ENCODE measurements at places on chromosomes 16 and 17. TPM values are rescaled to one million over a fixed set of nuclear protein-coding genes. Genes with fewer than 3 reads are reported as not detected.

The SDR42E2 gene
- total RNA-seq = 0.08 TPM

The PYY gene
- not detected for total RNA-seq

The RND2 gene
- total RNA-seq = 0.82 TPM

The MT1E gene
- total RNA-seq = 148 TPM

The TM4SF5 gene
- not detected for total RNA-seq

All from smooth muscle cell of the coronary artery (primary cell).